Brain (organoid and tissue), 16 donors: ENCODE measurements at places on chromosomes 13 and 19. TPM values are rescaled to one million over a fixed set of nuclear protein-coding genes. Genes with fewer than 3 reads are reported as not detected.

GRCh38 chr19:56133858-56134653 lies 7.0 kb upstream of the ZNF444 start:
- DNase-seq = no peak

DNA sequence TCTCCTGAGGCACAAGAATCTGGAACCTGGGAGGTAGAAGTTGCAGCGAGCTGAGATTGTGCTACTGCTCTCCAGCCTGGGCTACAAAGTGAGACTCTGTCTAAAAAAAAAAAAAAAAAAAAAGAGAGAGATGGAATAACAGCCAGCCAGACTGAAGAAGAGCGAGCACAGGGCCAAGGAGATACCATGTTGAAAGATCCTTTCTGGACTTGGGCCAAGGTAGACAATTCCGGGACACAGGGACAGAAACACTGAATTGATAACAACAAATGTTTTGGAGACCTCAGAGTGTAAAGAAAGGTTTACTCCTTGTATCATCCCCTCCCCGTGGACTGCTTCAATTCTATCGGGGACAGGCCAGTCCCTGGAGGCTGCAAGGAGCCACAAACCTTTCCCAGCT lies 4.6 kb downstream of the LPAR2 start:
- no peak for DNase-seq

GRCh38 chr19:43812688-43813087 lies 10.4 kb upstream of the LYPD5 start:
- no peak for DNase-seq

DNA sequence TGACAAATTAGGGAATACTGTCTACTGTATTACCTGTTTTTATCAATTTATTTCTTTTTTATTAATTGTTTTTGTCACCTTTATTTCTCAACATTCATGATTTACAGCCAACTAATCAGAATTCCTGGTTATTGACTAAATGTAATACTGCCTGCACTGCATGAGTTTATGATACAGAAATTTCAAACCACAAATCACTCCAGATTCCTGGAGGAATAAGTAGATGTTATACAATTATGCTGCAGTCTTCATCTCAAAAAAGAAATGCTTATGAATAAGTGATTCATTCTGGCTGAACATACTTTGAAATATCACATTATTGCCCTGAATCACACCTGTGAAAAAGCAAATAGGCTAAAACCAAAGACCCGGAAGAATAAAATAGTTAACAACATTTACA lies 249.7 kb downstream of the DACH1 start:
- no peak for DNase-seq

- DNase-seq = peak; percentile 40
Observed at GRCh38 chr19:32309711-32310390, 35.6 kb upstream of the ZNF507 start.

- DNase-seq = no peak
Observed at GRCh38 chr13:50421473-50422130, 406.4 kb downstream of the KCNRG start.

DNA sequence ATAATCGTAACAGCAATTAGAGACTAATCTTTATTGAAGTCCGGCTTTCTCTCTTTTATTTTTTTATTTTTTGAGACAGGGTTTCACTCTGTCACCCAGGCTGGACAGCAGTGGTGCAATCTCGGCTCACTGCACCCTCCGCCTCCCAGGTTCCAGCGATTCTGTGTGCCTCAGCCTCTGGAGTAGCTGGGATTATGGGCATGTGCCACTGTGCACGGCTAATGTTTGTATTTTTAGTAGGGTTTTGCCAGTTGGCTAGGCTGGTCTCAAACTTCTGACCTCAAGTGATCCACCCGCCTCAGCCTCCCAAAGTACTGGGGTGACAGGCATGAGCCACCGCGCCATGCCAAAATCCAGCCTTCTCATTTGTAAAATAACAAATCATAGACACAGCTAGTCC lies 3.7 kb downstream of the APOC2 start:
- no peak for DNase-seq

DNA sequence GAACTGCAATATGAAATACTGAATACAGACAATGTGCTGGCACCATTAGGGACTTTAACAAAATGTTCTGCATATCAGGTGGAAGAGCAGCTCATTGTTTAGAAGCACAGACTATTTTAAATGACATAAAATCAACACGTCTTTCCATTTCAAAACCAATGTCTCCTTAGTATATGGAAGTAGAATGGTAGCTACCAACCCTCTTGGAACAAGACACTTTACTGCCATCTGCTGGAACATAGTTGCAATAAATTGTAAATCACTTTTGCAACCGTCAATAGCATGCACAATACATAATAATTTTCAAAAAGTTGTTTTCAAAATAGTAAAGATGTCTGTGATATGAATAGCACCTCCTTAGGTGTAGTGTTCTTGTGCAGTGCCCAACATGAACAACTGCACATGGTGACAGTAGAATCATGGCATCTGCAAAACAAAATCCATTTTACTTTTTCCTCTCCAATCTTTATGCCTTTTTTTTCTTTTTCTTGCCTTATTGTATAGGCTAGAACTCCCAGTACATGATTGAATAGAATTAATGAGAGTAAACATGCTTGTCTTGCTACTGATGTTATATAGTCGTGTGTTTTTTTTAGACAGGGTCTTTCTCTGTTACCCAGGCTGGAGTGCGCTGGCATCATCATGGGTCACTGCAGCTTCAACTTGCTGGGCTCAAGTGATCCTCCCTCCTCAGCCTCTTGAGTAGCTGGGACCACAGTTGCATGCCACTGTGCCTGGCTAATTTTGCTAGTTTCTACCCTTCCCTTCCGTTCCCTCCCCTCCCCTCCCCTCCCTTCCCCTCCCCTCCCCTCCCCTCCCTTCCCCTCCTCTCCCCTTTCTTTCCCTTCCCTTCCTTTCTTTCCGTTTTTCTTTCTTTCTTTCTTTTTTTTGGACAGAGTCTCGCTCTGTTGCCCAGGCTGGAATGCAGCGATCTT lies 7.8 kb upstream of the LYPD5 start:
- DNase-seq = peak; percentile 43

- DNase-seq = peak; percentile 82
Observed at GRCh38 chr13:48679941-48680680, 26.4 kb downstream of the CYSLTR2 start.

DNA sequence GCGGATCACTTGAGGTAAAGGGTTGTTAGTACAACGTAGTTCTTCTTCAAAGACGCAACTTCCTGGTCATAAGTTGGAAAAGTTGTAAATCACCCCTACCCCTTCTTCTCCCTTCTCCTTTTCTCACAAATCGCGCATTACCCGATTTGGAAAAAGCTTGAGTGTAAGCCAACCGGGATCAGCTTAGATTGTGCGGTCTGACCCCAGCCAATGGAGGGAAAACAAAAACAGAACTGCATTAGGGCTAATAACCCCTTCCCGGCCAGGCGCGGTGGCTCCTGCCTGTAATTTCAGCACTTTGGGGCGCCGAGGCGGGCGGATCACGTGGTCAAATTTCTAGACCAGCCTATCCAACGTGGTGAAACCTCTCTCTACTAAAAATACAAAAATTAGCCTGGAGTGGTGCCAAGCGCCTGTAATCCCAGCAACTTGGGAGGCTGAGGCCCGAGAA lies 806 bp downstream of the ZNF90 start:
- peak; percentile 7 for DNase-seq

The CLEC4G gene
- polyA plus RNA-seq = 0.49 TPM

The MYADM gene
- 49.7 TPM for polyA plus RNA-seq

The LSR gene
- 68.3 TPM for polyA plus RNA-seq
